ENCODE measurements at places on chromosomes 13 and 19.

GRCh38 chr13:40261336-40261735 is 405.1 kb downstream of the FOXO1 start:
- DNase-seq: no peak

DNA sequence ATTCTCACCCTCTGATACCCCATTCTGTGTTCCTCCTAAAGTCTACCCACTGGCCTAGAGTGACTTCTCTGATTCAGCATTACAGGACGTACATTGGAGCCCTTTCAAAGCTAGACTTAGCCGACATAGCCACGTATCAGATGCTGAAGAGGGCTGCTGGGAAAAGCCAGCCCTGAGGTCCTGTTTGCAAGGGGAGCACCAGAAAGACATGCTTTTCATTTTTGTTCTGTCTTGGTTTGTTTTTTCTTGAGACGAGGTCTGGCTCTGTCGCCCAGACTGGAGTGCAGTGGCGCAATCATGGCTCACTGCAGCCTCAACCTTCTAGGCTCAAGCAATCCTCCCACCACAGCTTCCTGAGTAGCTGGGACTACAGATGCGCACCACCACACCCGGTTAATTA is 6.3 kb upstream of the ZSWIM4 start:
- no peak for DNase-seq

GRCh38 chr19:49932731-49933131 is 3.4 kb upstream of the NUP62 start:
- no peak for DNase-seq

GRCh38 chr13:99608345-99608744 is 107.1 kb downstream of the TM9SF2 start:
- DNase-seq: no peak

GRCh38 chr13:40508127-40508526 is 158.3 kb downstream of the FOXO1 start:
- no peak for DNase-seq

DNA sequence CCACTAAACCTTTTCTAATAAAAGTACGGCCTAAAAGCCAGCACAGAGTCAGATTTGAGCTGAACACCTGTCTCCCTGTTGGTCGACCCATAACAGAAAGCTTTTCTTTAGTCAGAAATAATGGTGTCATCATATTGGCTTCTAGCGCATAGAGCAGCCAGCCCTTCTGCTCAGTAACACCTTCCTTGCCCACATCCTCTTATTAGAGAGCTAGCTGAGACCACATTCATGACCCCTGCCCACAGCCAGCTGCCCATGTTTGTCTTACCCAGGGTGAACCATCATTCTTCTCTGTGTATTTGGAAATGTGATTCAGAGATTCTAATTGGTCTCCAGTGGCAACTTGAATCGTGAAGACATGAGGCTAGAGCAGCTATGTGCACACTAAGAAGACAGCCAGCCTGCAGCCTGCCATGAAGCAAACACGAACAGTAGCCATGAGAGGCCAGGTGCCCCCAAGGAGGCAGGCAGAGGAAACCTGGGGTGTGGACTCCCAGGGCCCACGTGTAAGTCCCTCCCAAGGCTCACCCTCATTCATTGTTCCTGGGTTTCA is 82.3 kb upstream of the PDCD5 start:
- no peak for DNase-seq

DNA sequence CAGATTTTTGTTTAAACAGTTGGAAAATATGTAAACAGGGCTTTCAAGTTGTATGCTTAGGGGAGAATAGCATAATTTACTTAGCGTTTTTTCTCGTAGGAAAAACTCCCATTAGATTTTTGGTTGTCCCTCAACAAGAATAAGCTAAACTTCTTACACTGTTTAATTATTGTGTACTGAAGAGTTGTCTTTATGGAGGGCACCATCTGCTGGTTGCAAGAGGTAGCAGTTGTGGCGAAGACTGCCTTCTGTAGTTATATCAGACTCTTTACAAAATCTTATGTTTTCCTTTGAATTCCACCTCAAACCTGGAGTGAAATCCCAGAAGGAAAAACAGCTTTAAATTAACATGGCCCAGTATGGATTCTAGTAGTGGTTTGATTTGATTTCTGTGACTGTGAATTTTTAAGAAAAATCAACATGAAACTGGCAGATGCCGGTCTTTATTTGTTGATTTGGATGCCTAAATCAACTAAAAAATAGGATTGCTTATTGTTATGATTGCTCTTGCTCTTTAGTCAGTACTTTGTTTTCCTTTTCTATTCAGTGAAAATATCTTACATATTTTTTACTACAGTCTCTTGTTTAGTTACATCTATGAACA is 53.4 kb downstream of the PDS5B start:
- DNase-seq: no peak

GRCh38 chr13:61258185-61258584 is 157.5 kb downstream of the PCDH20 start:
- no peak for DNase-seq

- no peak for DNase-seq
Observed at GRCh38 chr19:7442423-7442822, 46.4 kb downstream of the PEX11G start.

- no peak for DNase-seq
Observed at GRCh38 chr13:66565279-66565678, 664.9 kb downstream of the PCDH9 start.

GRCh38 chr13:76474356-76474755 is 411.8 kb downstream of the KCTD12 start:
- no peak for DNase-seq

GRCh38 chr19:33428627-33429125 is 55.2 kb downstream of the CEBPG start:
- no peak for DNase-seq

- DNase-seq: no peak
Observed at GRCh38 chr19:3844596-3844995, 24.2 kb downstream of the ZFR2 start.

GRCh38 chr13:37427843-37428494 is 170.6 kb downstream of the POSTN start:
- no peak for DNase-seq

DNA sequence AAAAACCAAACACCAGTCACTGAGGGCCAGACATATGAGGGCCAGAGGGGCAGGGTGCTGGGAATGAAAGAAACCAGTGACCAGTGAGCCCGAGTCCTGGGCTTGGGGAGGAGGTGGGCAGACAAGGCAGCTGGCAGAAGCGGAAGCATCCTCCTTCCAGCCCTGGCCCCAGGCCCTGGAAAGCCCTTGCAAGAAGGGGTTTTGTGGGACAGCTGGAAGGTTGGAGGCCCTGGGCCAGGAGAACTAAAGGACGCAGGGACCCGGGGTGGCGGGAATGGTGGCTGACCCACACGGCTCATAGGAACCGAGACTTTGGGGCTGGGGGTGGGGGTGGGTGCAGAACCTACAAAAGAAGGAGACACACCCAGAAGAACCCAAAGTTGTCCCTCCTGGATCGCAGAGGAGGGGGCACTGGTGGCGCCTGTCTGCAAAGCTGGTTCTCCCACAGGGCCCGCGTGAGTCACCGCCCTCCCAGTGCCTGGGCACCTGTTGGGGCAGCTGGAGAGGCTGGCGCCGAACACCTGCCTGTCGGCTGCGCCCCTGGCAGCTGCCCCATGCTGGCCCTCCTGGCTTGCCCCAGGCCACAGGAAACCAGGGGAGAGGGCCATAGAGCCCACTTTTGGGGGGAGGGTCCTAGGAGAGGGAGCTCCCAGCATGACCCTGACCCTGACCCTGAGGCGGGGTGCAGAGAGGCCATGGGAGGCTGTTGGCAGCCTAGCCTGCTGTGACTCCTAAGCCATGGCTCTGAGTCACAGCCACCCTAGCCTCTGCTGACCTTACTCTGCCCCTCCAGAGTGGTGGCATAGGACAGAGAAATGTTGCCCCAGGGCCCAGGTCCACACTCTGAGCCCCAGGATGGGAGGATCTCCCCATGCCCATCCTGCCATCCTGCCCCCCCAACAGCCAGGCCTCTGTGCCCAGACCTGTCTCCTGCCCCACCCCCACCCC is 802 bp downstream of the DMPK start:
- DNase-seq: peak; percentile 77

DNA sequence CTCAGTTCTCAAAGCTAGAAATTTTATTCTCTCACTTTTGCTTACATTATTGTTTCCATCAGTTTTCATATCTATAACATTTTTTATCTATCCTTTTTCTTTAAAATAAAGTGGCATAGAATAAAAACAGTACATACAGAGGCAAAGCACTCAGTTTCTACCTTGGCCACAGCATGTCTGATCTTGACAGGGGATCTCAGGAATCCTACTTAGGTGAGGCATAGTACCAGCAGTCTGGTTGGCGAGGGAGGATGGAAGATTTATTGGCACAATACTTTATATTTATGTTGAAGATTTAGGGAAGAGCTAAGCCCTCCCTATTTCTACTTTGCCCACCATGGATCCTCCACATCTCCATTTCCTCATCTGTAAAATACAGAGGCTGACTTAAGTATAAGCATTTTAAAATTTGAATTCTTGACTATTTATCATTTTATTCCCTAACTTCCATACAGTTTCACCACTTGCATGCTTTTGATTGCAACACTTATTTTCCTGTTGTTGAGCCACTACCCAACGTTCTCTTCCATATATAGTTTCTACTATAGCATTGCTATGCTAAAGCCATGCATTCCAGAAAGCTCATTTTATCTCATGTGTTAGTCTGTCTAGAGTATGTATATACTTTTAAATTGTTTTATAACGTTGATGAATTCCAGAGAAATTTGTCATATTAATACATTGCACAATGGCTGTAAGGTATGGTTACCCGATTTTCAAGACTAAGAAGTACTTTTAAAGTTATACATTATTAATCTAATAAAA is 506.7 kb downstream of the KCTD12 start:
- no peak for DNase-seq

DNA sequence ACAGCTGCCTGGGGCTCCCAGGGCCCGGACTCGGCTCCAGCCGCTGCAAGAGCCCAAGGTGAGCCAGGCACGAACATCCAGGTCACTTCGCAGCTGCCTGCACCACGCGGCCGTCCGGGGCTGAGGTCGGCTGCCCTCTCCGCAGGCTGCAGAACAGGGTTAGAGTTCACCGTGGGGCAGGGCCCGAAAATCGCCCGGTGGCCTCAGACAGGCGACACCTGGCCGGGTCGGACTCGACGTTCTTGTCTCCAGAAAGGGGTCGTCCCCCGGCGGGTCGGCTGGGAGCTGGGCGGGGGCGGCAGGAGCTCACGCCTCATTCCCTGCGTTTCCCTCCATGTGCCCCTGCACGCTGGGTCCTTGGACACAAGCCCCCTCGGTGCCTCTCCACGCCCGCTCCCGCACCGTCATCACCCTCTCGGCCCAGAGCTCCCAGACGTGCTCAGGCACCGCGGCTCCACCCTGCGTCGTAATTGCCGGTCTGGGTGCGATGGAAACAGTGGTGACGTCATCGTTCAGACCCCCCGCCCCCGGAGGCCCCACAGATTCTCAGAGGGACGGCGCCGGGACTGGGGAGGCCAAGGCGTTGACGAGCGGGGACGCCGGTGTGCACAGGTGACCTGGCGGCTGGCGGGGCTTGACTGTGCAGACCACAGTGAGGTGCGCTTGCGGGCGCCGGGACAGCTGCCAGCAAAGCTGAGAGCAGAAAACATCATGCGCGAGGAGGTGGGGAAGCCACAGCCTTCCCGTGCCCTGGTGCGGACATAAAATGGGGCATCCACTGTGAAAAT is 4.0 kb upstream of the GRIN3B start:
- DNase-seq: no peak

DNA sequence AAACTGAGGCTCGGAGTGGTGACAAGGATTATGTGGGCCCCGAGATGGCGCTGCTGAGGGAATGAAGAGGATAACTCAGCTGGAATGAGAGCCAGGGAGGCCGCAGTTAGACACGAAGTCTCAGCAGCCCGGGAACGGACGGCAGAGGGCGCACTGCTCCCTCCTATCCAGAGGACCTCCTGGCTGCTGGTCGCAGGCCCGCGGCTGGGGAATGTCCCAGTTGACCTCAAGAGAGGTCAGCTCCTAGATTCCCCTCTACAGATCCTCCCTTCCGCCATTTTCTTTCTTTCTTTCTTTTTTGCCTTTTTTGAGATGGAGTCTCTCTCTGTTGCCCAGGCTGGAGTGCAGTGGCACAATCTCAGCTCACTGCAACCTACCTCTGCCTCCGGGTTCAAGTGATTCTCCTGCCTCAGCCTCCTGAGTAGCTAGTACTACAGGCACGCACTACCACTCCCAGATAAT is 24.1 kb upstream of the ASPDH start:
- DNase-seq: peak; percentile 49

DNA sequence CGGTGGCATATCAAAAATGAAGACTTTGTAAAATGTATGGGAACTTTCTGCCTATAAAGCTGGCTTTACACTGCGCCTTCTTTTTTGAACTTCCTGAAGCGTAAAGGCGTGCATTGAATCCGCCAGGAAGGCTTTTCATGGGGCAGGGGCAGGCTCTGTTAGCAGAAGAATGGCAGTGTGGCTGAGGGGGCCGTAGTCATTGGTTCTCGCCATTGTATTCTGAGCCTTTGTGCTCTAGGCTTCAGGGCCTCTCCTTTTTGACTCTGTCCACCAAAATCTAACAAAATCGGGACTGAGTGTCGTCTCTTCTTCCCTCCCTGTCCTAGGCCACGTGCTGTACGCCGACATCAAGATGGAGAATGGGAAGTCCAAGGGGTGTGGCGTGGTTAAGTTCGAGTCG is 14.1 kb downstream of the PRAM1 start:
- no peak for DNase-seq

DNA sequence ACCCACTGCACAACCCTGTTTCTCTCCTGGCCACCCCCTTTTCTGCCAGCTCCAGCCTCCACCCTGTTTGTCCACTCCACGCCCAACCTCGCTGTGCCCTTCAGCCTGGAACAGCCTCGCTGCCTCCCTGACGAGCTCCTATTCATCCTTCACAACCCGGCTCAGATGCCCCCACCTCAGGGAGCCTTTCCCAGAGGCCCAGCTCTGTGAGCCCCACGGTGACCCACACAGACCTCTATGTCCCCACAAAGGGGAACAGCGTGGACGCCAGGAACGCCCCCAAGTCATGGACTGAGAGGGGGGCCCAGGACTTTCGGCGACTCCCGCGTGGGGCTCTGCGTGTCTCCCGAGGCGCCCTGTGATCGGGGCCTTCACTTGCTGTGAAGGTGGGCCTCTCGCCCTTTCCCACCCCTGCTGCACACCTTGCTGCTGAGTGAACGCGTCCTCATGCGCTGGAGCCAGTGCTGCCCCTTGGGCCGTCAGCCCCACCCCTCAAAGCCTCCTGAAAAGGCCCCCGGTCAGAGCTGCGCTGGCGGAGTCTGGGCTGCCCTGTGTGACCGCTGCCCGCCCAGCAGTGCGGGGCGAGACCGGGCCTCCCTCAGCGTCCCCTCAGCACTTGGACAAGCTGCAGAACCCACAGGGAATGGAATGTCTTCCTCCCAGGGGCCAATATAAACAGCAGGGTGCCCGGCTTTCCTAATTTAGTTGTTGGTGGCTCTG is 40.0 kb downstream of the ADPRHL1 start:
- no peak for DNase-seq

DNA sequence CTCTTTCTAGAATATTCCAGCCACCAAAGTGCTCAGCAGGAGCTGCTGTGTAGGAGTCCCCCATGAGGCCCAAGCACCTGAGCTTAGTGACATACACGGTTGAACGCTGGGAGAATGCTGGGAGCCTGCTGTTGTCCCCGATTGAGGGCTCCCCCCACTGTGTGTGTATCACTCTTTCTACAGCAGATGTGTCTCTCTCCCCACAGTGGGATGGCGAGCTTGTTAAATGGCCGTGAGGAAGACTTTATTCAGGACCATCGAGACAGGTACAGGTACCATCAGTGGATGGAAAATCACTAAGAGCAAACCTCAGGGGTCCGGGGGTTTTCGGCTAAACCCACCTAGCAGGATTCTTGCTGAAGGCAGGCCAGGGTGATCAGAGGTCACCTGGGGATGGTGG is 22.7 kb downstream of the EPN1 start:
- no peak for DNase-seq

Data from NCI-H2107 (cell line).